Islet precursor cell (in vitro differentiated cells): ENCODE measurements at places on chromosomes 13 and 19.

DNA sequence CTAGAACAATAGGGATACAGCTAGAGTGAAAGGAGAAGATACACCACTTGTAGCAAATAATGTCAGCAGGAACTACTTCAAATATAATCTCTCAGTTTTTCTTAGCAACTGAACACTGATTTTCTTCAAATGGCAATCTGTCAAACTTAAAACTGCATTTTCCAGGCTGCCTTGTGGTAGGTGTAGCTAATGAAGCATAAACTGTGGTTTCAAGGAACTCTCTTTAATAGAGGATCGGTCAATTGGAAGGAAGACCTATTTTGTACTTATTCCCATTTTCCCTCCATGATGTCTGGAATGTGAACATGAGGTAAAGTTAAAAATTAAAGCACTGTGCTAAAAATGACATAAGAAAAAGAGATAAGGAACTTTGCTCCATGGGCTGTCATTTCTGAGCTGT, 1261.9 kb downstream of the PCDH17 start:
- DNase-seq: no peak

- peak; percentile 27 for DNase-seq
Observed at GRCh38 chr19:33667141-33667650, 45.4 kb downstream of the CHST8 start.

GRCh38 chr13:28497143-28497876, 2.4 kb upstream of the FLT1 start:
- DNase-seq: no peak

DNA sequence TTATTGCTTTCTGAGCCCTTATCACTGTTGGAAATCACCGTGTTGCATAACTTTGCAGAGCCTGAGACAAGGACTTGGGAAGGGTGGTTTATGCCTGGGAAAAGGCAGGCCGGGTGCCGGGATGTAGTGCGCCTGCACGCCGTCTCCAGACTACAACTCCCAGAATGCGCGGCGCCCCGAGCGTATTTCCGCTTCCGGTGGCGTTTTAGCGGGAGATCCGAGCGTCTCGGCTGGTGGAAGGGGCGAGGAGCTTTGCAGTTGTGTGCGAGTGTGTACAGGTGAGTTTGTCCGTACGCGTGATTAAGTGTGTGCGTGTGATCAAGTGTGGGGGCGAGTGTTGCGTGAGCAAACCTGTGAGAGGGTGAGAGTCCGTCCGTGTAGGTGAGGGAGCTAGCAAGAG, 75.4 kb downstream of the PEG3 start:
- no peak for DNase-seq

- DNase-seq: peak; percentile 72
Observed at GRCh38 chr19:43525836-43526771, 897 bp downstream of the ETHE1 start.

DNA sequence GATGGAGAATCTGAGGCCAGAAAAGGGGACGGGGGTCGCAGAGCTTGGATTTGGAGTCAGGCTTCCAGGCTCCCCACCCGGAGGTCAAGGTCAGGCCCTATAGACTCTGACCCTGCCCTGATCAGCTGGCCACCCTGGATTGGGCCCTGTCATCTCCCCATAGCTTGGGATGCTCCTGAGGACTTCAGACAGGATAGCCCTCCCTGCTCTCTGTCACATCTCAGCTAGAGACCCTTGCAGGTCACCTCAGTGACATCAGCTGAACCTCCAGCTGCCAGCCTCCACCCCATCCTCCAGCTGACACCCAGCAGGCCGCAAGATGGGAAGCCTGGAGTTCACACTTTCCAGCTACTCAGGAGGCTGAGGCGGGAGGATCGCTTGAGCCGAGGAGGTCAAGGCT, 2.8 kb upstream of the TPM4 start:
- no peak for DNase-seq

DNA sequence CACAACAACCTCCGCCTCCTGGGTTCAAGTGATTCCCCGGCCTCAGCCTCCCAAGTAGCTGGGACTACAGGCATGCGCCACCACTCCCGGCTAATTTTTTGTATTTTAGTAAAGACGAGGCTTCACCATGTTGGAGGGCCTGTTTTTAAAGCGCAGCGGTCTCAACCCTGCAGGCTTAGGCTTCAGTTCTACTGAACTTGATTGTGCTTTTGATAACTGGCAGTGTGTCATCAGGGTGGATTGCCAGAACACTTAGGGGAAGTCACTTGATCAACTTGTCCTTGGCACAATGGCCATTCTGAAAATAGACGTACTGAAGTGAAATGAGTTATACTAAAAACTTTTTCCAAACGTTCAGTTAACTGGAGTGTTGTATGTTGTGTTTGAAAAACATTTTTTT, 472.2 kb downstream of the KLF5 start:
- no peak for DNase-seq
